AG20443 (cell line): ENCODE measurements at places on chromosomes 6 and 20.

GRCh38 chr6:4901386-4902061 is 102.3 kb downstream of the RPP40 start:
- no peak for DNase-seq

- DNase-seq: no peak
Observed at GRCh38 chr20:2865630-2866029, 7.7 kb upstream of the PTPRA start.

GRCh38 chr6:23446469-23446967 is 679.5 kb upstream of the NRSN1 start:
- DNase-seq: peak; percentile 47

GRCh38 chr20:11387189-11387754 is 530.4 kb upstream of the BTBD3 start:
- DNase-seq: peak; percentile 54

- no peak for DNase-seq
Observed at GRCh38 chr6:89554106-89554505, 84.4 kb downstream of the LYRM2 start.

- DNase-seq: no peak
Observed at GRCh38 chr20:56002908-56003800, 2.2 kb downstream of the CBLN4 start.

- DNase-seq: no peak
Observed at GRCh38 chr6:17116117-17116440, 14.2 kb downstream of the STMND1 start.

- DNase-seq: no peak
Observed at GRCh38 chr20:39630215-39630908, 668.2 kb downstream of the DHX35 start.

DNA sequence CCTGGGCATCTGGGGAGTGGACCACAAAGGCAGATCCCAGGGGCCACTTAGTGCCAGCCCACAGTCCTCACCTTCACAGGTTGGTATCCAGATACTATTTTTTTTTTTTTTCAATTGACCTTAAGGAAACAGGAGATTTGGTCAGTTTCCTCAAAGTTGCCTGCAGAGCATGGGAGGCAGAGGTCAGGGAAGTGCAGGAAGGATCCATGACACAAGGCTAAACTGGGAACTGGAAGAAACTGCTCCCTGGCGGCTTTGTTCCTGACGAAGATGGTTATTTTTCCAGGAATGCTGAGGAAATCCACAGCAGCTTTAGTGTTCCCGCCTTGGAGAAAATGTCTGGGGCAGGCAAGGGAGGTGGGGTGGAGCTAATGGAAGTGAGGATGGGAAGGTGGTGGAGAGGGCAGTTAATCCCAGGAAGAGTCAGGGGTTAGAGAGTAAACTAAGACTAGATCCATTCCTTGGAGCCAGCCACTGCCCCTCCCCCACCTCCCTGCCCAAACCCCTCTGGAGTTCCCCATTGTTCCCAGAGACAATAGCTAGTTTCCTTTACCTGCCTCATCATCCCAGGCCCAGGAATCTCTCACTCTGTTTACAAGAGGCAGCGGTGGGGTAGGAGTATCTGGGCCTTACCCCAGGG is 14.3 kb upstream of the MYMX start:
- no peak for DNase-seq

DNA sequence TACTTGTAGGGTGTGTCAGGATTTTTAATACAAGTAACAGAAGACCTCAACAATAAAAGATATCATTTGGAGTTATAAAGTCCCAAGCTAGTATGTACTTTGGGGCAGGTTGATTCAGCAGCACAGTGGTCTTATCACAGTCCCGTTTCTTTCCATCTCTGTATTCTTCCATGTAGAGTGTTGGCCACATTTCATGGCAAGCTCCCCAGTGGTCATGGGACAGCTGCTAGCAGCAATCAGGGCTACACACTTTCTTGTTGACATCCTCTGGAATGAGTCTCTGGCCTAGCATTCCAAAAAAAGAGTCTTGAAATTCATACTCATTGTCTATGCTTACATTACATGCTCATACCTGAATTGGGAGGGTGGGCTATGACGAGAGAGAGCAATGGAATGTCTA is 53.2 kb downstream of the SOBP start:
- DNase-seq: no peak

- DNase-seq: peak; percentile 21
Observed at GRCh38 chr6:137699031-137699683, 167.9 kb upstream of the TNFAIP3 start.

- DNase-seq: no peak
Observed at GRCh38 chr6:148082044-148082443, 260.6 kb upstream of the SASH1 start.

- no peak for DNase-seq
Observed at GRCh38 chr20:23232679-23233308, 117.8 kb upstream of the NXT1 start.

GRCh38 chr6:136783495-136784270 is 8.6 kb downstream of the MAP3K5 start:
- no peak for DNase-seq

DNA sequence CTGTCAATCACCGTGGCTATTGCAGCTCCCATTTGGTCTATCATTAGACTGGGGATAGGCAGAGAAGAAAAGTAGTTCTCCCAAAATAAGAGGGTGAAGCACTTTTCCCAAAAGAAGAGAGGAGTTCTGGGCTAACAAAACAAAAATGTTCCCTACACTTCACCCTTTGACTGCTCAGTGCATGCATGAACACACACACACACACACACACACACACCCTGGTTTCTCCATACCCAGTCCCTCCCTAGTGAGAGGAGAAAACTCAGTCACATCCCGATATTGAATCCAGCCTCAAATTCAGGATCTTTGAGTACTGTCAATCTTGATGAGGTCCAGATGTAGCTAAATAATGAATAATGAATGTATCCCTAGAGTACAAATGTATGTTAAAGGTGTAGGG is 4.6 kb upstream of the TBPL1 start:
- DNase-seq: no peak

DNA sequence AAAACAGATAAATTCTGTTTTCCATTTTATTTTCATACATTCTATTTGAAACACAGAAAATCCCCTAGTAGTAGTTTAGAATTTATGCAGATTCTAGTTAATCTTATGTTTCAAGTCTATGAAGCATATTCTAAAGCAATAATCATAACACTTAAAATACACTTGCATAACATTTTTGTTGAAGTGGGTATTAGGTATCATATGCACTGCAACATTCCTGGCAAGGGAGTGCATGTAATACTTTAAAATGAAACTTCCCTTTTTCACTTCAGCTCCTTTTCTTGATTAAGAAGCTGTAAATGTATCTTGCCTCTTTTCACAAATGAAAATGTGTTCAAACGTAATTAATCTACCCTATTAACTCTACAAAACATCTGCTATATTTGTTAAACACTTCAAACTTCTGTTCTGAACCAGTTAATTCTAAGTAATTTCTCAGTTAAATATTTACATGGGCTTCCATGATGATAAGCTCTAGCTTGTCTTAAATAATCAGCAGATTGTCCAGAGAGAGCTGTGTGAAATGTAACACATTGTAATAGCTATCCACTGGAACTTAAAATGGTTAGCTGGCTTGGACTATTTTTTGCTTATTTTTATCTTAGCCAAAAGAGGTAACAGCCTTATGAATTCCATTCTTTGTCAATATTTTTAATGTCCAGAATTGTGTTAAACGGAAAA is 192.8 kb downstream of the COL19A1 start:
- no peak for DNase-seq

DNA sequence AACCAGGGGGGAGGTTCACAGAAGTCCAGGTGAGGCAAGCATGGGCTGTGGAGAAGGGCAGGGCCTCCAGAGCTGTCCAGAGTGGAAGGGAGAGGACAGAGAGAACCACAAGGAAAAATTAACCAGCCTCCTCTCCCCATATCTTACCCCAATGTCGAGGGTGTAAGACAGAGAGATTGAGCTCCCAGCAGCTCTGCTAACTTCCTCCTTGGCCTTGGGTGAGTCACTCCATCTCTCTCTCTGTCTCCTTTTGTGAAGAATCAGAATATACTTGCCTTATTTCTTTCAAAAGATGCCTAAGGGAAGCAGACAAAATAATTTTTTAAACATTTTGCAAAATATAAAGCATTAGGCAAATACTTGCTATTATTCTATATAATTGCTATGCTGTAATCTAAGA is 58.3 kb upstream of the IYD start:
- DNase-seq: no peak

GRCh38 chr6:166228839-166229528 is 61.3 kb upstream of the TBXT start:
- no peak for DNase-seq

GRCh38 chr6:112180095-112180820 is 74.1 kb downstream of the LAMA4 start:
- DNase-seq: peak; percentile 46

DNA sequence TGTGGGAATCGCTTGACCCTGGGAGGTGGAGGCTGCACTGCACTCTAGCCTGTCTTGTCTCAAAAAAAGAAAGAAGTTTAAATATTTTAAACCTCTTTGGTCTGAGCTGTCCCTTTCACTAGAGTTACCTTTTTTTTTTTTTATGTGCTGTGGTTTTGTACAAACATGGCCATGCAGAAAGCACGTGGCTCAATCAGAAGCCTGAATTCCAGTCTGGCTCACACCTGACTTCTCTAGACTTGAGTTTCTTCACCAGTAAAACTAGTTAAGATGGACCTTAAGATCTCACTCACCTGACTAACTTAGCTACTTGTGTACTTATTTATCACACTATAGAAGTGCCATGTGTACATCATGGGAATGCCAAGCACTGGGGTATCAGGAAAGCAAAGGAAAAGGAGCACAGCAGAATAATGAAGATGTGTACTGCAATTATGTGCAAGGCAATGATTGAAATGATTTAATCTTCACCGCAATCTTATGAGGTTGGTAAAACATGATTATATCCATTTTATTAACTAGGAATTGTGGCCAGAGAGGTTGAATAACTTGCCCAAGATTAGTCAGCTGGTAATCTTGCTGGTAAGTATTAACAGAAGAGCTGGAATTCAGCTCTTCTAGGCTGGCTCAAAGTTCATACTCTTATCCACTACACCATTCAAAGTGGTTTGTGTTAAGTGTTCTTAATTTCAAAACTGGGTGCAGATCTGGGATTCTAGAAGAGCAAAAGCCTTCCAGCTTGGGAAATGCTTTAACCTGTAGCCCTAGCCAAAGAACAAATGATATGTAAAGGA is 10.7 kb downstream of the HMGN3 start:
- no peak for DNase-seq
